ENCODE measurements at places on chromosomes 12 and 14.

DNA sequence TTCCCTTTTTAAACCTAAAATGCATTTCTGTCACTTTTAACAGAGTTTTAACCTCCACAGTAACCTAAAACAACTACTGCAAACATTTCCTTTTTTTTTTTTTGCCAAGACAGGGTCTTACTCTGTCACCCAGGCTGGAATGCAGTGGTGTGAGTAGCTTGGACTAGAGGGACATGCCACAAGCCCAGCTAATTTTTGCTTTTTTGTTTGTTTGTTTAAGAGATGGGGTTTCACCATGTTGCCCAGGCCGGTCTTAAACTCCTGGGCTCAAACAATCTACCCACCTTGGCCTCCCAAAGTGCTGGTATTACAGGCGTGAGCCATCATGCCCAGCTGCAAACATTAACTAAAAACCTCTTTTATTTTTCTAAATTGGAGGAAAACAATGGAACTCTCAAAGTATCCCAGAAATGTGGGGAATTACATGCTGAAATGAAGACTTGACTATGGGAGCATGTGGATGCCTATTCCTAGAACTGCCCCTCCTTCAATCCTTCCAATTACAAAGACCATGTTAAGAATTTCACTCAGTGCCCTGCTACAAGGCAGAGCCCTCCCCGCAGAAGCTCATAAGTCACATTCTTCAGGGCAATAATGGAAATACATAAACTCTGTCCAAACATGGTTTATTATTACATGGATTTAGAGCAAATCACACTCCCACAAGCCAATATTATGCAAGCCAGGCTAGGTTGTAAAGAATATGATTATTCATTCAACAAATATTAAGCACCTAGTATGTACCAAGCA lies 66.9 kb downstream of the C12orf56 start:
- H3K27ac ChIP-seq = no peak overlapping the region
- H3K4me3 ChIP-seq = no peak overlapping the region
- peaks cover 2% of the 10 kb centered on the region for H3K27me3 ChIP-seq
- no peaks in the 10 kb centered on the region for H3K36me3 ChIP-seq
- no peaks in the 10 kb centered on the region for H3K4me1 ChIP-seq
- DNase-seq = no peak

DNA sequence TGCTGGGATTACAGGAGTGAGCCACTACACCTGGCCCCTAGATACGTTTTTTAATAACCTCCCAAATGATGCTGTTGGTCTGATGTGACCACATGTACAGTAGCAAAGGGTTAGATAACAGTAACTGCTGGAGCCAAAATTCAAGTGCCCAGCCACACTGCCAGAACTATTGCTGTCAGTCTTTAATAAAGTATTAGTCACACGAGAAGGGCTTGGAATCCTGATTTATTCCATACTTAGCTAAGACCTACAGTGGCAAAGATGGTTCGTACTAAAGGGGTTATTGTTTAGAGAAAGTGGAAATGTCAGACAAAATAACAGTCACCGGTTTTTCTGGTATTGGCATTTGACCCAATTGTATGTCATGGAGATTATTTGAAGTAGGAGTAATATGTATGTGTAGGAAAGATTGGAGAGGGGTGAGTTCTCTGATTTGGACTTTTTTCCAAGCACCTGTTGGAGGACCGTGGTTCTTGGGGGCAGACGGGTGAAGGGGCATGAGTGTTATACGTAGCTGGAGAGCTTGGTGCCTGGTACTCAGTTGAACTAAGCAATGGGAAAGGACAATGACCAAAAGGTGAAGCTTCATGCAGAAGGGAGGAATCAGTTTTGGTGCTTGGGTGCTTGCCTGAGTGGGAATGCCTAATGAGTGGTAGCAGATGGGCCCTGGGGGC lies 9.7 kb downstream of the TUBA1C start:
- H3K36me3 ChIP-seq = peaks cover 36% of the 10 kb centered on the region
- DNase-seq = no peak
- H3K4me3 ChIP-seq = no peak overlapping the region
- peaks cover 8% of the 10 kb centered on the region for H3K4me1 ChIP-seq
- H3K27ac ChIP-seq = no peak overlapping the region

DNA sequence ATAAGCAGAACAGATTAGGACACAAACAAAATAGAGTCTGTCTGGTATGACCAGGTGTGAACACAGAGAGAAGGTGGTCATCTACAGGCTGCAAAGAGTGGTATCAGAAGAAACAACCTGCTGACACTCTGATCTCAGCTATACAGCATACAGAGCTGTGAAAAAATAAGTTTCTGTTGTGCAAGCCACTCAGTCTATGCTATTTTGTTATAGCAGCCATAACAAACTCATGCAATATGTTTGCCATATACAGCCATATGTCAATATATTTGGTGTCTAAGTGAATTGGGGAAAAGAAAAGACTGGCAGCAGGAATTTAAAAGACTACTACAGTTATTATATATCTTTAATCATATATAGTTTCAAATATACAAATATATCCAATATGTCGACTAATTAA lies 300.9 kb downstream of the SOX5 start:
- H3K36me3 ChIP-seq = no peaks in the 10 kb centered on the region
- H3K4me1 ChIP-seq = no peaks in the 10 kb centered on the region
- DNase-seq = no peak
- H3K27me3 ChIP-seq = no peaks in the 10 kb centered on the region

- H3K4me1 ChIP-seq = no peaks in the 10 kb centered on the region
- no peak for DNase-seq
- H3K36me3 ChIP-seq = no peaks in the 10 kb centered on the region
- no peak overlapping the region for H3K27ac ChIP-seq
These were observed 165.9 kb upstream of the OTX2 start for GRCh38 chr14:56976211-56976610.

DNA sequence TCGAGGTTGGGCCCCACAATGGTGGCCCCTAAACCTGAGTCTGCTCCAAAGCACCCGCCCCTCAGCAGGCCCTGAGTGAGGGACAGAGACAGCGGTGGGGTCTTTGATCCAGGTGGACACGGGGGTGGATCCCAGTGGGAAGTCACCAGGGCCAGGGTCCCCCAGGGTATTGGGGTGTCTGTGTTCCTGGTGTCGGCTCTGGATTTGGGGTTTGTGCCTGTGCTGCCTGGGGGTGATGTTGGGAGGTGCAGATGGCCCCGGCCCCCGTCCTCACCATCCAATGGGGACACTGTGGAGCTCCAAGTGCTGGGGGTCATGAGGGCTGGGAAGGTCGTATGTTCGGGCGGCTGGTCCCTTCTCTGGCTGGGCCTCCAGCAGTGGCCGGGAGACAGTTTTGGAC lies 354.2 kb downstream of the TMEM121 start:
- peaks cover 11% of the 10 kb centered on the region for H3K27me3 ChIP-seq
- H3K4me1 ChIP-seq = peaks cover 6% of the 10 kb centered on the region
- H3K36me3 ChIP-seq = no peaks in the 10 kb centered on the region
- DNase-seq = no peak

GRCh38 chr12:127984386-127985055 lies 282.4 kb upstream of the TMEM132C start:
- no peak overlapping the region for H3K4me3 ChIP-seq
- H3K4me1 ChIP-seq = no peaks in the 10 kb centered on the region
- H3K27me3 ChIP-seq = no peaks in the 10 kb centered on the region
- no peaks in the 10 kb centered on the region for H3K36me3 ChIP-seq

GRCh38 chr12:123681605-123682004 lies 10.7 kb downstream of the TCTN2 start:
- H3K27ac ChIP-seq = no peak overlapping the region
- H3K36me3 ChIP-seq = peaks cover 2% of the 10 kb centered on the region
- DNase-seq = no peak
- no peak overlapping the region for H3K4me3 ChIP-seq
- H3K27me3 ChIP-seq = no peaks in the 10 kb centered on the region
- peaks cover 4% of the 10 kb centered on the region for H3K4me1 ChIP-seq

DNA sequence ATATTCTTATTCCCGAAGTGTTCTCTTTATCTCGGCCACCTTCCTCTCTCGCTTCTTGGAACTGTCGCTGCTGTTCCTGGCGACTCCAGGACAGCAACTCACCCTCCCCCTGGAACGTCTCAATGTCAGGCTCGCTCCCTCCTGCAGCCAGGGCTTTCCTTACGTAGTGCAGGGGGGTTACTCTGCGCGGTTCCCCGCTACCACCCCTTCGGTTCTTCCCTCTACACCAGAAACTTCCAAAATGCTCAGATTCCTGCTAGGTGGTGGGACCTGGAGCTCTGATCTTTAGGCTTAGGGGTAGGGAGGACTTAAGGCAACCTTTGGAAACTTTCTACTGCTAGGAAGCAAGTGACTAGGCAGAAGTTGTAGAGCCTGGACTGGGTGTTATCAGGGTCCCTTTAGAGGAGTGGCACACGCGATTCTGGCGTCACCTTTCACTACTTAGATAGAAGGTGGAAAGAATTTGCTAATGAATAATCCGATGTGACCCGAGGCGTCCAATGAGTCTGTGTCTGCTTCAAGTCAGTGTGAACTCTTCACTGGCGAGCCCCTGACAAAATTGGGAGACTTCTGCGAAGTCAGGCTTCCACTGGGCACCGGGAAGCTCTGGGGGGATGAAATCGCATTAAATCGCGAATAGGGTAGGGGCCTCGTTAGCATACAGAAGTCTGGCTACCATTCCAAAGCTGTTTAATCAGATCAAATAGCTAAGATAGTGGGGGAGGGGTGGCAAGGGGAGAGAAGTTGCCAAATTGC lies 900 bp upstream of the DPF3 start:
- H3K4me3 ChIP-seq = peak overlapping the region; percentile 97
- H3K36me3 ChIP-seq = peaks cover 3% of the 10 kb centered on the region
- H3K27ac ChIP-seq = no peak overlapping the region

GRCh38 chr14:30270200-30271161 lies 288.5 kb upstream of the G2E3 start:
- no peaks in the 10 kb centered on the region for H3K27me3 ChIP-seq
- no peak overlapping the region for H3K27ac ChIP-seq
- no peak overlapping the region for H3K4me3 ChIP-seq

- H3K4me1 ChIP-seq = peaks cover 20% of the 10 kb centered on the region
- H3K4me3 ChIP-seq = no peak overlapping the region
- peaks cover 19% of the 10 kb centered on the region for H3K27me3 ChIP-seq
- H3K36me3 ChIP-seq = no peaks in the 10 kb centered on the region
- DNase-seq = no peak
These were observed 54.9 kb downstream of the VWF start for GRCh38 chr12:6069437-6070093.

- no peaks in the 10 kb centered on the region for H3K4me1 ChIP-seq
- H3K27me3 ChIP-seq = no peaks in the 10 kb centered on the region
- no peak overlapping the region for H3K27ac ChIP-seq
- H3K36me3 ChIP-seq = peaks cover 39% of the 10 kb centered on the region
- DNase-seq = no peak
These were observed 27.5 kb downstream of the XRCC3 start for GRCh38 chr14:103687712-103688111.

GRCh38 chr14:48686650-48687049 lies 899.5 kb downstream of the RPS29 start:
- no peaks in the 10 kb centered on the region for H3K36me3 ChIP-seq
- no peaks in the 10 kb centered on the region for H3K4me1 ChIP-seq
- H3K27me3 ChIP-seq = no peaks in the 10 kb centered on the region
- no peak for DNase-seq

DNA sequence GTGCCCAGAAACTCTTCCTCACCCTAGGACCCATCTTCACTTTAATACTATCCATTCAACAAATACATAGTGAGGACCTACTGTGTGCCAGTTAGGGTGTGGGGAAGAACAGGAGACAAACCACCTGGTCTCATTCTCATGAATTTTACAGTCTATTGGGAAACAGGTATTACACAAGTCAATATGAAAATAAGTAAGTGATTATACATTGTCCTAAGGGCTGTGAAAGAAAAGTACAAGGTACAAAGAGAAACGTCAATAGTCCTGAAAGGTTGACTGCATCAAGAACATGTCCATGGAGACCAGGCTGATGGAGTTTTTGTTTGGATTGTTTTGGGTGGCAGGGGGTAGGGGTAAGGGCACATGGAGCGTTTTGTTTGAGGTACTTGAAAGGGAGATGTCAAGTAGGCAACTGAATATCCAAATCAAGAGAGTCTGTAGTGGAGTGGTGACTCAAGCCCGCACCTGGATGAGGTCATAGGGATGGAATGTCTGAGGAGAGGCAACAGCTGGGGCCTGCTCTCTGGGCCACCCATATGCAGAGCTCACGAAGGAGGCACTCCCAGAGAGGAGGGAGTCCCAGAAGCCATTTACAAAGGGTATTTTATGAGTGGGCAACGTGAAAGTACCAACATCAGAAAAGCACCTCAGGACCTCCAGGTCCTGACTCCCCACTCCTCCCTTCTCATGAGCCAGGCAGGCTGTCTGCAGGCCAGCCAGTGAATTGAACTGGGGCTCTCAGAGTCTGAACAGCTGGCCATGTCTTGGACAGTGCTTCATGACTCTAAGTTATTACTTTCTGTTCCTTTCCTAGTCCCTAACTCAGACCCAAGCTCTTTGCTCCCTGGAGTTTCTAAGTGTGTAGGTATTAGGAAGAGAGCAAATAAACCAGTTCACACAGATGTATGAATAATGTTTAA lies 272.0 kb downstream of the ZFP36L1 start:
- H3K4me1 ChIP-seq = no peaks in the 10 kb centered on the region
- H3K27me3 ChIP-seq = no peaks in the 10 kb centered on the region
- H3K4me3 ChIP-seq = no peak overlapping the region
- no peaks in the 10 kb centered on the region for H3K36me3 ChIP-seq

DNA sequence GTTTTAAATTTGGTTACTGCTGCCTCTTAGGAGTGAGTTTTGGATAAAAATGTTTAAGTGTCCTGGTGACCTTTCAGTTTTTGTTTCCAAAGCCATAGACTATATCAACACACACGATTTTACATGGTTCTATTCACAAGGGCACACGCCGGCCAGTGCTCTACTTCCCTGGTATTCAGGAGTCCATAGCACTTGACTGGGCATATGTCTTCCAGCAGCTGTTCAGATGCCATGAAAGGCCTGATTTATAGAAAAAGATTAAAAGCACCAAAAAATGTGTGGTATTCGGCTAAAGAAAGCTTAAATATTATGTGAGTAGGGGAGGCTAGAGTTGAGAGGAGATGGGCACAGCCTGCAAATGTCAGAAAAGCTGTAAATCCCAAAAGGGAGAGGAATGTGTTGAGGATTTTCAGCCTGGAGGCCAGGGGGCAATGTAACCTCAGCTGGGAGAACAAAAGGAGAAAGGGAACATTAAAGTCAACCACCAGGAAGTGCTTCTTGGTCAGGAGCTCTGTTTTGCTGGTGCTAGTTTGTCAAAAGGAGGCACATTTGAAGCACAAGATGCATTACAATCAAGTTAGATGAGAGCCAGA lies 478.4 kb downstream of the RAD51B start:
- peaks cover 25% of the 10 kb centered on the region for H3K36me3 ChIP-seq
- H3K4me3 ChIP-seq = no peak overlapping the region
- peaks cover 17% of the 10 kb centered on the region for H3K4me1 ChIP-seq
- DNase-seq = no peak
- no peak overlapping the region for H3K27ac ChIP-seq

GRCh38 chr12:89373763-89374572 lies 21.7 kb upstream of the DUSP6 start:
- DNase-seq = no peak
- no peaks in the 10 kb centered on the region for H3K27me3 ChIP-seq
- peaks cover 62% of the 10 kb centered on the region for H3K4me1 ChIP-seq

GRCh38 chr14:68442828-68443629 lies 349.8 kb downstream of the ZFP36L1 start:
- H3K27ac ChIP-seq = no peak overlapping the region
- no peak overlapping the region for H3K4me3 ChIP-seq
- H3K4me1 ChIP-seq = no peaks in the 10 kb centered on the region
- DNase-seq = no peak
- H3K27me3 ChIP-seq = no peaks in the 10 kb centered on the region

Data from activated CD8-positive, alpha-beta T cell treated with anti-CD3 and anti-CD28 coated beads, Interleukin-2, amount 10 ng/mL, durations not matched to agents 7 days and 5 days (primary cell).